ENCODE measurements at places on chromosomes 4 and X.

GRCh38 chr4:182142176-182143085 is 100.8 kb upstream of the TENM3 start:
- DNase-seq: no peak

GRCh38 chr4:173381610-173382009 is 10.9 kb downstream of the SAP30 start:
- DNase-seq: no peak

- no peak for DNase-seq
These were observed 60.9 kb downstream of the CPZ start for GRCh38 chr4:8653326-8654000.

- DNase-seq: no peak
These were observed 8.0 kb downstream of the TBC1D14 start for GRCh38 chr4:6917461-6918271.

GRCh38 chr4:146763560-146763959 is 124.9 kb downstream of the POU4F2 start:
- DNase-seq: no peak

DNA sequence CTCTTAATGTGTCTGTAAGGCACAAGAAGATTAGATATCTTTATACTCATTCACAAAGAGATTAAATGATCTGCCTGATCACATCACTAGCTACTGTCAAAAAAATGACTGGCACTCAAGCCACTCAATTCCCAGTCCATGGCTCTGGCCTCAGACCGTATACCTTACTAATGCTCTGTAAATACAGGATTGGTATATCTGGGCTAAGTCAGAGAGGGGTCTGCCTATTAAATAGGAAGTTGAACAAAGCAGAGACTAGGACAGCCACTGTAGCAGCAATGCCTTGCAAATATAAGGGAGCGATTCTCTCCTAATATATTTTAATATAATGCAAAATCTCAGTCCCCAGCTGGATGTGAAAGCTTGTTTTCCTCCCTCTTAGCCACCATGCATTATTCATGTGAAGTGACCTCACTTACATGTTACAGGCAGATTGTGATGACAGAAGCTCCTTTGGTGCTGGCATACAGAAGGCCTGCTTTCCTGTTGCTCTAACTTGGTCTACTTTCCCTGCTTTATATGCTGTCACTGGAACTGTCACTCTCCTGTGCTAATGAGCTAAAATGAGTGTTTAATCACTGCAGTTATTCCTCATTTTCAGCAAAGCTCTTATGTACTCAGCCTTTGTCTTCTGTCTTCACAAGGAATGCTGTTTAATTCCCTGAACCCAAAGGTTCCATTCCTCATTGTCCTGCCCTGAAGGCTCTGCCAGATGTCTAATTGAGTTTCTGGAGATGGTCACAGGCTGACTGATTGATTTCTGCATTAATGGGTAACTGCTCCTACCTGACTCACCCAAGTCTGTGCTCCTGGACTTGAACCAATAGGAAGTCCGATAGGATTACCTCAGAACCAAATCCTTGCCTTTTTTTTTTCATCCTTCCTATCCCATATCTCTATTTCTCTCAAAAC is 578.2 kb downstream of the KLHL13 start:
- no peak for DNase-seq

DNA sequence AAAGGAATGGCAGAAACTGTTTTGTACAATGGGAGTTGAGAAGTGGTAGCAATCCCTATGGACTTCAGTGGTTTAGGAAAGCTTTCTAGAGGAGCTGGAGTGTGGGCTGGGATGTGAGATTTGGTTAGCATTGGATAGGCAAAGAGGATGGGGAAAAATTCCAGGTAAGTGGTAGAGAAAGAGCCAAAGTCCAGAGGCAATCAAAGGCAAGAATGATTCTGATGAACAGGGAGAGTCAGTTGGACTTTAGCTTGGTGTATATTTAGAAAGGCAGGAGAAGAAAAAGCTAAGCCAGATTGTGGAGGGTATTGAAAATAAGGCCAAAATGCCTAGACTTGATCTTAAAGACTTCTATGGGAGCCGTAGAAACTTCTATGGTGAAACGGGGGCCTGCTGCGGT is 3.7 kb upstream of the VSIG4 start:
- no peak for DNase-seq

- no peak for DNase-seq
These were observed 16.2 kb upstream of the SCRG1 start for GRCh38 chr4:173415092-173415491.

DNA sequence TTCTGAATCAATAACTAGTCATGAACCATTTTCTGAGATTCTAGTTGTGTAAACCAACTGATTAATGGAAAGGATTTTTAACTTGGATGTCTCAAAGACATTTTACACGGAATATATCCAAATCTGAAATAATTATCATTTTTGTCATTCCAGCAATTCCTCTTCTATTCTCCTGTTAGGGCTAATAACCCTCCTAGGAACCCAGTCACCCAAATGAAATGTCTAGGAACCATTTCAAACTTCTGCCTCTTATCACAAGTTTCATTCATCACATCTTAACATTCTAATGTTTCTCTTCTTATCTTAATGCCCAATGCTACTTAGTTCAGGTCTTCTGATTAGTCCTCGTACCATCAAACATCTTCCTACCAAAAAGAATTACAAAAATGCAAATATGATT is 639.8 kb downstream of the DMD start:
- no peak for DNase-seq

DNA sequence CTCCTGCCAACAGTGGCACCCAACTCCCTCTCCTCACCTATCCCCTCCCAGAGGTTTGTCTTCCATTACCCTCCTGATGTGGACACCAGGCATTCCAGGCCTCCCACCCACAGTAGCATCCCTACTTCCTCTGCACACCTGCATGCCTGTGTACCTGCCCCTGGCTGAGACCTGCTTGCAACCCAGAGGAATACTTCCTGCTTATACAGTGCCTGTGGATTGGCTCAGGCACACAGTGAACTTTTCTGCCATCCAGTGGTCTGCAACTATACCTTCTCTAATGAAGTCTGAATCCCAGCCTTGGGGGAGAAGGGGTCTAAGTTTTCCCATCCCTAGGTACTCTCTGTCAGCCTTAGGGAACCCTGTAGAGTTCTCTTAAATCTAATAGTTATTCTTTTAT is 169.9 kb downstream of the IQCM start:
- DNase-seq: no peak

GRCh38 chrX:125444659-125445058 is 125.0 kb downstream of the TEX13C start:
- no peak for DNase-seq

DNA sequence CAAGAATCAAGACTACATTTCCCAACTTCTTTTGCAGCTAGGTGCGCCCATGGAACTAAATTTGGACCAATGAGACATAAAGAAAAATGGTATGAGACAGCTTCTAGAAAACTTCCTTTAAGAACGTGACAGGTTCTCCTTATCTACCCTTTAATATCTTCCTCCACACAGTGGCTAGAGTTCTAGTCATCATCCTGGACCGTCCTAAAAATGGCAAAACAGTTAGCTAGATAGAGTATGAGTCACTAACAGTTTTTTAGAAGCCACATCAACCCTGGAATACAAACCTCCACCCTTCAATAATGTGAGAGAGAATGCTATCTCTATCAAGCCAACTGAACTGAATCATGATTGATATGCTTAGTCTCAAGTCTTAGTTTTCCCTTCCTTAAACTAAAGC is 267.9 kb upstream of the SLC7A11 start:
- no peak for DNase-seq

GRCh38 chrX:109036624-109037023 is 300.3 kb upstream of the IRS4 start:
- no peak for DNase-seq

DNA sequence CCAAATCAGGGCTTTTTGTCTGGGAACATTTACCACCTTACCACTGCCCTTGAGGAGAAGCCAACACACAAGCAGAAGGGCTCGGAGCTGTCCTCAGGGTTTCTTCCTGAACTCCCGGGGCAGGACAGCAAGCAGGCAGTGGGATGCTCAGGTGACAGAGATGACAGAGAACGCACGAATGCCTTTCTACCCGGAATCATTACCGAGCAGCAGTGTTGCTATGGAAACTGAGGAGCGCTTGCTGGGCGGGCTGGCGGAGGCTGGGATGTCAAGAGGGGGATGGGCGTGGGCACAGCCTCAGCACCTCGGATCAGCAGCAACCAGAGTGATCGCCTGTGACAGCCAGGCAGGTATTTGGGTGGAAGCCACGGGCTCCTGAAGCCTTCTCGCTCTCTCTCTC is 17.8 kb downstream of the SSR4 start:
- DNase-seq: no peak

DNA sequence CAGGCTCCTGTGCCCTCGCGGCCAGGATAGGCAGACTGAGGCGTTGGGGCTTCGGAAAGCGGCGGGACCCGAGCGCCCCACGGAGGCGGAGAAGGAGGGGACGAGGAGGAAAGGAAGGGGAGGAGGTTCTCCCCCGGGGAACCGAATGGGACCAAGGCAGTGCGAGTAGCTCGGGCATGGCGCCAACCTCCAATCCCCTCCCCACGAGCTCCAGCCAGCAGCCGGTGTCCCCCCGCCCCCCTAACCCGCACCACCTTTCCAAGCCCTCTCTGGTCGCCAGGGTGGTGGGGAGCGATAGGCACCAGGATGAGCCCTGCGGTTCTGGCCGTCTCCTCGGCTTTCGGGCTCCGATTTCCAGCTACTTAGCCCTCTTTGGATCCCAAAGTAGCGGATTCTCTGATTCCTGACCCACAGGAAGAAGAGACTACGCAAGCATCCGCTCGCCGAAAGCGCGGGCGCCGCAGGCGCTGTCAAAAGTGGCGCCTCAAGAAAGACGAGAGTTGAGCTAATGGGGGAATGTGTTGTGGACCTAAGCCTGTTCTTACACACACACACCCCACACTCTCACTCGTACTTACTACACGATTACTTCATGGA is 15.2 kb upstream of the ZIC3 start:
- no peak for DNase-seq

- no peak for DNase-seq
These were observed 62.0 kb downstream of the MBNL3 start for GRCh38 chrX:132426695-132427281.

DNA sequence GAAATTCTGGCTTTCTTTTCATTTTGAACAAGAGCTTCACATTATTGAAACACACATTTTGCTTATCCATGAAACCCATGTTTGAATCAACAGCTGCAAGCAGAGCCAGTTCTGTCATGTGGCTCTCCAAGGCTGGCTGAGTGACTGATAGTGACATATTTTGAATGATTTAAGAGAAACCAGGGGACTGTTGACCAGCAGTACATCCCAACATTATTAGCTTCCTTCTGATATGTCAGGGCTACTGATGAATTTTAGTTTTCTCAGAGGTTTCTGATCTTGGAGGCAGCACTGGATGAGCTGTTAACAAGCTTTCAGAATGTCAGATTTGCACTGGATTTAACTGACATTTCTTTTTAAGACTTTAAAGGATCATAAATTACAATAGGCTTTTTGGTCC is 74.6 kb upstream of the GRXCR1 start:
- no peak for DNase-seq

All from stimulated activated CD8-positive, alpha-beta memory T cell treated with anti-CD3 and anti-CD28 coated beads, Interleukin-2, amount 100 ng/mL, for 48 hours (primary cell).